ENCODE measurements at places on chromosomes 6 and 20.
A peak's percentile ranks its signal among the peaks of the same experiment; 100 is the strongest.

DNA sequence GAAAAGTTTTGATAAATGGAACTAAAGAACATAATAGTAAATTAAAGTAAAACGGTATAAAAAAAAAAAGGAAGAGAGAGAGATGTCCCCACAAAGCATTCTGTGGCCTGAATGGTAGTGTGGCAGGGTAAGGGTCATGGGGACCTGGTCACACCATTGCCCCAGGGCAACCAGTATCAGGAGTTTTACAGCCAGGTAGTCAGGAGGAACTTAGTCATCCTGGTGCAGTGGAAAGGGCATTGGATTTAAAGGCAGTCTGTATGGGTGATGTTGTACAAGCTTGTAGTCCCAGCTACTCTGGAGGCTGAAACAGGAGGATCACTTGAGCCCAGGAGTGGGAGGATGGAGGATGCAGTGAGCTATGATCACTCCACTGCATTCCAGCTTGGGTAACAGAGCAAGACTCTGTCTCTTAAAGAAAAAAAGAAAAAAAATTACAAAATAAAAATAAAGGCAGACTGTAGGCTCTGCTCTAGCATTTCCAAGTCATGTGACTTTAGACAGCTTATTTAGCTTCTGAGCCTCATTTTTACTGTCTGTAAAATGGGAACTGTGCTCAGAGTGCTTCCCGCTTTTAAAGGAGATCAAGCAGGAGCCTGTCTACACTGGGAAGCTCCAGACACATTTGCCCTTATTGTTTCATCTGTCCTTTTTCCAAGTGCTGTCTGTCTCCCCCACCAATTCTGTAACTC, 112.8 kb upstream of the ARMC2 start:
- no peaks in the 10 kb centered on the region for H3K36me3 ChIP-seq
- H3K4me1 ChIP-seq: peaks cover 2% of the 10 kb centered on the region
- DNase-seq: no peak
- peaks cover 15% of the 10 kb centered on the region for H3K27me3 ChIP-seq
- no peak overlapping the region for H3K27ac ChIP-seq

- H3K27me3 ChIP-seq: peaks cover 26% of the 10 kb centered on the region
- no peak for DNase-seq
- no peaks in the 10 kb centered on the region for H3K4me1 ChIP-seq
- H3K4me3 ChIP-seq: no peak overlapping the region
These were observed 68.3 kb downstream of the NPEPL1 start for GRCh38 chr20:58760856-58761255.

GRCh38 chr6:21953831-21954801, 342.7 kb downstream of the PRL start:
- H3K4me3 ChIP-seq: no peak overlapping the region
- H3K27me3 ChIP-seq: no peaks in the 10 kb centered on the region
- no peak overlapping the region for H3K27ac ChIP-seq
- no peak for DNase-seq
- no peaks in the 10 kb centered on the region for H3K36me3 ChIP-seq

GRCh38 chr6:89154131-89154530, 8.3 kb downstream of the PM20D2 start:
- peaks cover 47% of the 10 kb centered on the region for H3K36me3 ChIP-seq
- H3K4me3 ChIP-seq: no peak overlapping the region
- no peaks in the 10 kb centered on the region for H3K27me3 ChIP-seq
- no peak overlapping the region for H3K27ac ChIP-seq
- DNase-seq: no peak

DNA sequence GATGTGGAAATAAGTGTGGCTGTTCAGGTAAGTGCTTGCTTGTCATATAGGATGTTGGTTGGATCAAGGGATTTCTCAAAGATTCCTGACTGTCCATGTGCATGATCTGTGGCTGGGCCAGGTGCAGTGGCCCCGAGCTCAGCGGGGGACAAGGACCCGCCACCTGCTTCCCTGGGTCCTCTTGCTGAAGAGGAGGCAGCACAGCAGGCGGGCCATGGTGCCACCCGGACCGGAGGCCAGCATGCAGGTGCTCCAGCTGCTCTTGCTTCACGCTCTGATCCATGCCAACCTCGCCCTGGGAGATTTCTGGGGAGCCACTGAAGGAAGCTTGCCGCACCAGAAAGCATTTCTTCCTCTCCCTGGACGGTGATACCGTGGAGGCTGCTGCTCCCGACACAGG, 173.8 kb downstream of the HIVEP2 start:
- H3K27me3 ChIP-seq: no peaks in the 10 kb centered on the region
- no peak overlapping the region for H3K4me3 ChIP-seq
- H3K27ac ChIP-seq: no peak overlapping the region

- no peak for DNase-seq
- H3K36me3 ChIP-seq: no peaks in the 10 kb centered on the region
- H3K27ac ChIP-seq: no peak overlapping the region
- no peak overlapping the region for H3K4me3 ChIP-seq
These were observed 7.1 kb upstream of the GFRAL start for GRCh38 chr6:55319961-55320695.

GRCh38 chr20:38880952-38881735, 45.1 kb upstream of the FAM83D start:
- no peaks in the 10 kb centered on the region for H3K27me3 ChIP-seq
- H3K4me3 ChIP-seq: peak overlapping the region; percentile 81
- peak; percentile 58 for DNase-seq
- H3K36me3 ChIP-seq: peaks cover 23% of the 10 kb centered on the region
- H3K4me1 ChIP-seq: peaks cover 93% of the 10 kb centered on the region
- peak overlapping the region; percentile 91 for H3K27ac ChIP-seq

- no peak overlapping the region for H3K27ac ChIP-seq
- no peak for DNase-seq
- H3K4me1 ChIP-seq: no peaks in the 10 kb centered on the region
These were observed 336.2 kb downstream of the FOXA2 start for GRCh38 chr20:22248051-22248667.

All from activated B cell treated with CpG ODN at 0.5 μM for 24 hours (primary cell).